ENCODE measurements at places on chromosomes 6 and 20.

- no peaks in the 10 kb centered on the region for H3K27me3 ChIP-seq
- H3K4me3 ChIP-seq: no peak overlapping the region
- no peak overlapping the region for H3K27ac ChIP-seq
- peaks cover 10% of the 10 kb centered on the region for H3K36me3 ChIP-seq
- H3K4me1 ChIP-seq: peaks cover 24% of the 10 kb centered on the region
Observed at GRCh38 chr20:34407962-34408474, 44.9 kb downstream of the ITCH start.

- H3K4me3 ChIP-seq: peak overlapping the region; percentile 96
- peaks cover 21% of the 10 kb centered on the region for H3K36me3 ChIP-seq
- DNase-seq: no peak
- peak overlapping the region; percentile 100 for H3K27ac ChIP-seq
Observed at GRCh38 chr20:23361119-23361475, 885 bp upstream of the GZF1 start.

DNA sequence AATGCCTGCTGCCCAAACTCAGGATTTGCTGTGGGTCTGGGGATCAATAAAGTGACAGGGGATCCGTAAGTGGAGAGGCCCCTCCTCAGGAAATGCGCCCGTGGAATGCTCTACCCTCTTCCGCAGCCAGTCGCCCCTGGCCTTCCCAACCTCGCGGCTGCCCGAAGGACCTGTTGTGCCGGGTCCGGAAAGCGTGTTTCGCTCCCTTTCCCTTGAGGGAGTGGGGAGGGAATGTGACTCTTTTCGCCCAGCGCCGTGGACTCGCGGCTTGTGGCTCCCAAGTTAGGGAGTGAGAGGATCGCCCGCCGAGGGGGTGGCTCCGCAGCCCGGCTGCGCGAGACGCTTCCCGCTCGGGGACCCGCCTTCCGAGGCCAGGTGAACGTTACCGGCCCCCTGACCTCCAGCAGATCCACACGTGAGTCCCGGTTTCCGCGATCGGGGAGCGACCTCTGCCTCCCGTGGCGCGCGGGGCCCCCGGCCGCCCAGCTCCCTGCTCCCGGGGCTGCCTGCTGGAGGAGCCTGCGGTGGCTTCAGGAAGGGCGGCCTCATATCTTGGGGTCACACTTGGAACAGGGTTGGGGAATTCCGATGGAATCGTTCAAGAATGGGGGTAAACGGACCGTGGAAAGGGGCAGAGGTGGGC lies 666 bp downstream of the TPD52L1 start:
- DNase-seq: no peak
- peaks cover 11% of the 10 kb centered on the region for H3K4me1 ChIP-seq
- H3K36me3 ChIP-seq: no peaks in the 10 kb centered on the region
- peak overlapping the region; percentile 71 for H3K4me3 ChIP-seq
- H3K27ac ChIP-seq: peak overlapping the region; percentile 72
- H3K27me3 ChIP-seq: no peaks in the 10 kb centered on the region

DNA sequence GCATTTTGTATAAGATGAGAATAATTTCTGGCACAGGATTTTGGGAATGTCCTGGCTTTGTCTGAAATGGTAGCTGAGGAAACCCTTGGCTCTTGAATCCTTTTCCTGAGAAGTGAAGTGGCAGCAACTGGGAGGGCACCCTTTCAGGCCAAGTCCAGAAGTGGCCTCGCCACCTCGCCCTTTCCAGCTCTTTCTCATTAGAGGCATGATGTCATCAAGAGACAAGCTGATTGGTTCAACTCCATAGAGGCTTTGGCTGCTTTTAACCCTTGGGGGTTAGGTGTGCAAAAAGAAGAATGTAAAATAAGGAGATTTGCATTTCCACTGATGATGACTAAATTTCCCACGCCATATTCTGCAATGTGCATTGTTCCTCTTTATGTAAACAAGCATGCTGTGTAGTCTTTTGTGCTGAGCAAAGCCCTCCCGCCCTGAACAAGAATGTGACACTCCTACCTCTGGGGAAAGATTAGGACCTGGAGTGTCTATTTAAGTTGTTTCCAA lies 116.5 kb downstream of the TCP11 start:
- H3K36me3 ChIP-seq: no peaks in the 10 kb centered on the region
- DNase-seq: peak; percentile 82
- H3K27me3 ChIP-seq: no peaks in the 10 kb centered on the region
- H3K4me3 ChIP-seq: no peak overlapping the region
- no peaks in the 10 kb centered on the region for H3K4me1 ChIP-seq

GRCh38 chr6:54541541-54541940 lies 233.3 kb downstream of the TINAG start:
- H3K27me3 ChIP-seq: no peaks in the 10 kb centered on the region
- no peak for DNase-seq
- no peak overlapping the region for H3K4me3 ChIP-seq
- H3K4me1 ChIP-seq: no peaks in the 10 kb centered on the region
- no peaks in the 10 kb centered on the region for H3K36me3 ChIP-seq

GRCh38 chr6:141140905-141141304 lies 991.8 kb upstream of the GJE1 start:
- H3K27me3 ChIP-seq: no peaks in the 10 kb centered on the region
- no peak for DNase-seq
- H3K4me3 ChIP-seq: no peak overlapping the region
- H3K36me3 ChIP-seq: no peaks in the 10 kb centered on the region
- peaks cover 6% of the 10 kb centered on the region for H3K4me1 ChIP-seq

GRCh38 chr6:4212588-4212987 lies 77.2 kb upstream of the ECI2 start:
- no peak overlapping the region for H3K4me3 ChIP-seq
- H3K4me1 ChIP-seq: peaks cover 17% of the 10 kb centered on the region
- H3K36me3 ChIP-seq: no peaks in the 10 kb centered on the region
- no peaks in the 10 kb centered on the region for H3K27me3 ChIP-seq

- H3K27ac ChIP-seq: peak overlapping the region; percentile 82
- H3K4me1 ChIP-seq: peaks cover 25% of the 10 kb centered on the region
- H3K27me3 ChIP-seq: no peaks in the 10 kb centered on the region
- no peak overlapping the region for H3K4me3 ChIP-seq
- no peak for DNase-seq
Observed at GRCh38 chr20:63574829-63575743, 1.0 kb upstream of the HELZ2 start.

- no peaks in the 10 kb centered on the region for H3K27me3 ChIP-seq
- H3K27ac ChIP-seq: no peak overlapping the region
- H3K36me3 ChIP-seq: no peaks in the 10 kb centered on the region
- no peak for DNase-seq
Observed at GRCh38 chr6:31058128-31058894, 48.0 kb downstream of the MUC22 start.

GRCh38 chr20:23043376-23043775 lies 6.1 kb downstream of the THBD start:
- no peak for DNase-seq
- H3K36me3 ChIP-seq: no peaks in the 10 kb centered on the region
- H3K4me3 ChIP-seq: no peak overlapping the region
- no peaks in the 10 kb centered on the region for H3K27me3 ChIP-seq
- H3K27ac ChIP-seq: no peak overlapping the region

DNA sequence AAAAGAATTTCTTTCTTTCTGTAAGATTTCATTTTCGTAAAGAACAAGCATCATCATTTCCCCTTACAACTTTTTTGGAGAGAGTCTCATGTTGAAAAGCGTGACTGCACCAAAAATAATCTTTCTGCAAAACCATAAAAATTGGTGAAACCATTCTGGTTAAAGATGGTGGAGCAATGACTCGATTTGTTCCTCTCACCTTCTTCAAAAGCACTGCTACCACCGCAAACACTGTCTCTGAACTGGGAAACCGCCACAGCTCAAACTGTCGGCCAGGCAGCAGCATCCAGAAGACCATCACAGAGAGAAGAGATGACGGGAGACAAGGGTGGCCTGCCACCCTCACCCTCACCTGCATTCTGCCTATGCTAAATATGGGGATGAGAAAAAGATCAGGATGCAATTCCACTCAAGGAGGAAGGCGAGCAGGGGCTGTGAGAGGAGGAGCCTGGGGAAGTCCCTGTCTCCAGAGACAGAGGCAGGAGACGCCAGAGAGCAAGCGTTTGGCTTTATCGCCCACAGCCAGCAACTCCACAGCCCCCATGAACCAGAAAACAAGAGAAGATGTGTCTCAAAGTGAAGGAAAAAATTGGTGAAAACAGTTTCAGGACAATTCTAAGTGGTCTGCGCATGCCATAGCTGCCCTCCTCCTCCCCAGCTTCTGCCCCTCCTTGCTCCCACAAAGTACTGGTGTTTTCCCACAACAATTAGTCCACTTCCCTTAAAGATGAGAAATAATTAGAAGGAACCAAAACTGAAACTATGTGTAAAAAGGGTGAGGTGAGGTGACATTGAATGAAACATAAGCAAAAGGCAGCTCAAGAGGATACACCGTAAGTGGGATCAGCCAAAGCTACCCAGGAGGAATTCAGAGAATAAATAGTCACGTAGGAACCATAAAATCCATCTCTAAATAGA lies 255.5 kb downstream of the KIF16B start:
- no peak overlapping the region for H3K27ac ChIP-seq
- no peak for DNase-seq
- H3K4me3 ChIP-seq: no peak overlapping the region
- no peaks in the 10 kb centered on the region for H3K36me3 ChIP-seq

DNA sequence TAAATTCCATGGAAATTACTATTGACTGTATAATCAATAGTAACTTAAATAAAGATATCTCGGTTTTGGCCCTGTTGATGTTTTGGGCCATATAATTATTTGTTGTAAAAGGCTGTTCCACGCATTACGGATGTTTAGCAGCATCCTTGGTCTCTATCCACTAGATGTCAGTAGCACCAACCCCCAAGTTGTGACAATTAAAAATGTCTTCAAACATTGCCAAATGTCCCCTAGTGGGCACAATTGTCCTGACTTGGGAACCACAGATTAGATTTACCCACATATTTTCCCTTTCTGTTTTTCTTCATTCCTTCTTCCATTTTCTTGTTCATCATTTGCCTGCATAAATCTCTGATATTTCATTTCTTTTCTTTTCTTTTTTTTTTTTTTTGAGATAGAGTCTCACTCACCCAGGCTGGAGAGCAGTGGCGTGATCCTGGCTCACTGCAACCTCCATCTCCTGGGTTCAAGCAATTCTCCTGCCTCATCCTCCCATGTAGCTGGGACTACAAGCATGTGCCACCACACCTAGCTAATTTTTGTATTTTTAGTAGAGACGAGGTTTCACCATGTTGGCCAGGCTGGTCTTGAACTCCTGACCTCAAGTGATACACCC lies 13.6 kb upstream of the WFDC8 start:
- H3K4me1 ChIP-seq: no peaks in the 10 kb centered on the region
- no peaks in the 10 kb centered on the region for H3K36me3 ChIP-seq
- H3K4me3 ChIP-seq: no peak overlapping the region
- H3K27ac ChIP-seq: no peak overlapping the region
- no peak for DNase-seq
- no peaks in the 10 kb centered on the region for H3K27me3 ChIP-seq

DNA sequence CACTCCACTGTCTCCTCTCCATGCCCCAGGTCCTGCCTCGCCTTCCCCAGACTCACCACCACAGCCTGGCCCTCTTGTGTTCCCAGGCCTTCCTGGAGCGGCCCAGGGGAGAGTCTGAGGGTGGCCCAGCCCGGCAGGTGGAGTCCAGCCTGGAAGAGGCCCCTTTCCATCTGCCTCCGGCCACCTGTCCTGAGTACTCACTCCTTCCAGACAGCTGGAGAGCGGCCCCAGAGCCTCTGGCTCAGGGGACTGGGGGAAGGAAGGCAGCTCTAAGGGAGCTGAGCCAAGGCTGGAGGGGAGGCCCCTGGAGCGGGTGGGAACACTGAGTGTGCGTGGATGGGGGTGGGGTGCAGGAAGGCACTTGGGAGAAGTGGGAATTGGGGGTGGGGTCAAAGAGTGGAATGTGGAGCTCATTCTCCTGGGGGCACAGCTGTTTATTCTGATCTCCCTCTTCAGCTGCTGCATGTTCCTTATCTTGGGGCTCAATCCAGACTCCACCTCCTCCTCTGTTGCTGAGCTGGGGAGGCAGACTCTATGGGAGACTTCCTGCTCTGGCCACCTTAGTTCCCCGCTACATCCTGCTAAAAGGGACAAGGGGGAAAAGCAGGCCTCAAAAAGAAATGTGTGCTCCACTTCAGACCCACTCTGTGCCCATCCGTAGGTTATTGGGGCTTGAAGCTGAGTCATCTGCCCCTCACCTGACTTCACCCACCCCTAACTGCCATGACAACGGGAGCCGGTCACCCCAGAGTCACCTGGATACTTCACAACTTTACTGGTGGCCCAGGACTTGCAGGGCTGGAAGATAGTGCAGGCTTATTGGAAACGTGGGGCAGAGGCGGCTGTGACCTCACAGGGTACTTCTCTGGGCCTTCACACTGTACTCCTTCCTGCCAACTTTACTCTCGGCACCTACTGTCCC lies 19.5 kb upstream of the TAF8 start:
- no peak for DNase-seq
- H3K4me1 ChIP-seq: peaks cover 45% of the 10 kb centered on the region
- H3K36me3 ChIP-seq: no peaks in the 10 kb centered on the region
- no peak overlapping the region for H3K4me3 ChIP-seq

DNA sequence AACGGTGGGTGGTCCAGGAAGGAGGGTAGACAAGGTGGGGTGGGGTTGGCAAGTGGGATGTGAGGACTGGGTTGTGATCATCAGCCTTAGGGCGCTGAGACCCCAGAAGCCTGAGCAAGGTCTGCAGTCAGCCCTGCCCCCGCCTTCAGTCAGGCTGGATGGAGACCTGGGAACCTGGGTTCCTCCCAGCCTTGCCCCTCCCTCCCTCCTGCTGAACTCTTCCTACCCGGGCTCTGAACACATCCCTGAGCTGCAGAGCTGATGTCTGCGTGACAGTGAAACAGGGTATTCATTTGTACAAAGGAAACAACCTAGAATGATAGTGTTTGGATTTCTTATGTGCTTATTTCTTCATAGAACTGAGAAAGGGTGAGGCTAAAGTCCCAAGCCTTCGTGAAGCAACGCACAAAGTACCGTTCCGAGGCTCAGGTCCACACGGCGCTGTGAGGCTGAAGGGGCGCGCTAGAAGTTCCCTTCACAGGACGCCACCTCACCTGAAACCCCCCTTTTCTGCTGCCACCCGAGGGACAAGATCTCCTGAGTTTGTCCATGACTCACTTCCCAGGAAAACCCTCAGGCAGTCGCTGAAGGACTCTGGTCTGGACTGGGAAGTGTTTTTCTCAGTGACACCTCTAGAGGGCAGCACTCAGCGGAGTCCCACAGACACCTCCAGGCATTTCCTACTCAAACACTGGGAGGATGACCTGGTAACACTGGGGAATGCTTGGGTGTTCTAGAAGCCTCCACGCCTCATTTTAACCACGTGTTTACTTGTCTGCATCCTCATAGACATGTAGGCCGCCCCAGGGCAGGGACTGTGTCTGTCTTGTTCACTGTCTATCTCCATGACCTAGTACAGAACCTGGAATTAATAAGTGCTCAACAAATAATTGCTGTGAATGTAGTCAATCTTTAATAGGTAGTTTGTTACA lies 1.2 kb downstream of the GSTA5 start:
- no peaks in the 10 kb centered on the region for H3K27me3 ChIP-seq
- H3K27ac ChIP-seq: no peak overlapping the region
- DNase-seq: peak; percentile 62
- no peaks in the 10 kb centered on the region for H3K4me1 ChIP-seq

GRCh38 chr6:152298055-152298647 lies 339.0 kb downstream of the SYNE1 start:
- H3K4me3 ChIP-seq: no peak overlapping the region
- peaks cover 38% of the 10 kb centered on the region for H3K4me1 ChIP-seq
- DNase-seq: no peak
- H3K27ac ChIP-seq: no peak overlapping the region

GRCh38 chr6:159844737-159845645 lies 44.9 kb downstream of the PNLDC1 start:
- DNase-seq: peak; percentile 23
- no peak overlapping the region for H3K4me3 ChIP-seq
- H3K36me3 ChIP-seq: no peaks in the 10 kb centered on the region
- H3K4me1 ChIP-seq: no peaks in the 10 kb centered on the region
- H3K27ac ChIP-seq: no peak overlapping the region

GRCh38 chr20:8434326-8434876 lies 302.3 kb downstream of the PLCB1 start:
- no peaks in the 10 kb centered on the region for H3K36me3 ChIP-seq
- peaks cover 29% of the 10 kb centered on the region for H3K4me1 ChIP-seq
- no peak for DNase-seq
- no peak overlapping the region for H3K4me3 ChIP-seq
